ENCODE measurements at places on chromosomes 2 and 18.

- DNase-seq = no peak
These were observed 76.9 kb downstream of the WDSUB1 start for GRCh38 chr2:159209341-159210306.

DNA sequence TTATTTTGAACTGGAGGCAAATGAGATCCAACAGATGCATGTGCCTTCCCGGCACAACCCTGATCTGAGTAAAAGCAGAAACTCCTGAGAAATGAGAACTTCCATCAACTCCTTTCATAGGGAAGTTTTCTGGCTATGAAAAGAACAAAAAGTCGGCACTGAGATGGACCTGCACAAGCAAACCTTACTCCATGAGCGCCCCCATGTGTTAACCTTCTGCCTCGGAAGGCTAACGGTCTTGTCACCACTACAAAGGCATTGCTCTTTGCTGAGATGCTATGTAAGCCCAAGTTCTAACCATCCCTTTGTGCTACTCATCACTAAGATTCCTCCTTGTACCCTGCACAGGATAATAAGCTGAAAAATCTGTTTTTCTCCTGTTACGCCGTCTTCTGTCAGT, 57.3 kb upstream of the SULT1C3 start:
- peak; percentile 72 for DNase-seq

- no peak for DNase-seq
These were observed 1045.8 kb downstream of the CNTNAP5 start for GRCh38 chr2:125070726-125071505.

GRCh38 chr2:68839260-68839833, 31.9 kb downstream of the BMP10 start:
- peak; percentile 61 for DNase-seq

- DNase-seq = no peak
These were observed 125.8 kb downstream of the TMEFF2 start for GRCh38 chr2:192068966-192069365.

DNA sequence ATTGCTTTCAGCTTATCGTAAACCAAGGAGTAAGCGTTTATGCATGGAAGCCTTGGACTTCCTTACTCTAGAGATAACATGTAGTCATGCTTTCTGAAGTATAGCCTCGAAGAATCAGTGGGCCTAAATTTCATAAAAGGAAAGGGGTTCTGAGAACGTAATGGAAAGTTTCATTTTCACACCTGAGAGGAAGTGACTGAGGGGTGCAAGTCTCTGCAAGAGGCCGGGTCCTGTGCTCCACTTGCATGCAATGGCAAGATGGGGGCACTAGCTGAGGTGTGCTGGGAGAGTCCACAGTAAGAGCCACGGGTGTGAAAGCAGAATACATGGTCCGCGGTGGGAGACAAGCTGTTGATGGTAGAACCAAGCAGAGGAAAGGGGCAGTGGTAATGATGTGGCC, 36.5 kb upstream of the C1D start:
- DNase-seq = no peak

DNA sequence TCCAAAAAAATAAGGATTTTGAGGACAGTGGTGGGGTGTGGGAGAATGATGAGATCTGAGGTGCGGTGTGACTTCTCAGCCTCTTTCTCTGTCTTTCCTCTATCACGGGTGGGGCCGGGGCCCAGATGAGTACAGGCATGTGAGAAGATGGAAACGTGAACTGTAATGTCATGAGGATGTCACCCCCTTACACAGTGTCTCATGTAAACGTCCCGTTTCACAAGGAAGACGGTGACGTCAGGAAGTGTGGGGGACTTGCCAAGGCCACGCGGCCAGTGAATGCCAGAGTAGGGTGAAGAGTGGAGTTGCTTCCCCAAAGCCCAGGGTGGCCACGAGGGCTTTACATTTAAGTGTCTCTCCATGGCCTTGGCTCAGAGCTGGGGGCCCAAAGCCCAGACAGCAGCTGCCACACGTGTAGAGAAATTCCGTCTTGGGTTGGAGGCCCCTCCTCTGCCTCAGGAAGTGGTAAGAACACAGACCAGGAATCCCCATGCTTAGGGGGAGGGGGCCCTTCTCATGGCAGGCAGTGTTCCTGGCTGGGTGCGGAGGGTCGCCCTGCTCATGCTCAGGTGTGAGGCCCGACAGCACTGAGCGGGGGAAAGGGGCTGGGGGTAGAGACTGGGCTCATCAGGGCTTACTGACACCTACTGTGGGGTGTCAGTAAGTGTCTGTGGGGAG, 80.9 kb upstream of the SMAD7 start:
- DNase-seq = no peak

DNA sequence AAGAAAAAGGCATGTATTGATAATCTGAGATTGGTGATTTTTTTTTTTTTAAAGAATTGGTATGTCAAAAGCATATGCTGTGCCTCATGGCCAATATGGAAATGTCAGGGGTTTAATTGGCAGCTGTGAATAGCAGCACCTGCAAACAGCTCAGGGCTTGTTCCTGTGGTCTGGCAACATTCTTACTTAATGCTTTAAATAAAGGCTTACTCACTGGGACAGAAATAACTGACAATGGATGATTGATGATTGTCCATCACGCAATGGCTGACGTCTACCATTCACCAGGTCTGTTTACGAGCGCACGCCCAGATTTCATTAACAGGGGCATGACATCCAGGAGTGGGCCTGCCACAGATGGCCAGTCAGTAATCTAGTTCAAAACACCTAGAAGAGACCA, 66.7 kb downstream of the ETAA1 start:
- DNase-seq = peak; percentile 85

DNA sequence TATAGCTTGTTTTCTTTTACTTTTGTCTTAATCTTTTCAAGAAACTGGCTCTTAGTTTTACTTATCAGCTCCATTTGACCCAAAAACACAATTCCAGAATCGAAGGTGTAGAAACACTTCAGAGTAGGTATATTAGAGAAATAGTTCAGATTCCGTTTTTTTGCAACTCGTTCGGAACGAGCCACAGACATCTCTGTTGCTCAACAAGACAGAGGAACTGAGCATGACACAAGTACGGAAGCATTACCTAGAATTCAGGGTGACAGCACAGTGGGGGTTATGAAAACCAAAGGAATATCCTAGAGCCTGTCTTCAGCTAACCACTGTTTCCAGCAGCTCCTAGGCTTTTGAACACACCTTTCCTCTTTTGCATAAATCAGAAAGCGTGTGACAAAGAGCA, 5.0 kb downstream of the HRH4 start:
- DNase-seq = no peak

DNA sequence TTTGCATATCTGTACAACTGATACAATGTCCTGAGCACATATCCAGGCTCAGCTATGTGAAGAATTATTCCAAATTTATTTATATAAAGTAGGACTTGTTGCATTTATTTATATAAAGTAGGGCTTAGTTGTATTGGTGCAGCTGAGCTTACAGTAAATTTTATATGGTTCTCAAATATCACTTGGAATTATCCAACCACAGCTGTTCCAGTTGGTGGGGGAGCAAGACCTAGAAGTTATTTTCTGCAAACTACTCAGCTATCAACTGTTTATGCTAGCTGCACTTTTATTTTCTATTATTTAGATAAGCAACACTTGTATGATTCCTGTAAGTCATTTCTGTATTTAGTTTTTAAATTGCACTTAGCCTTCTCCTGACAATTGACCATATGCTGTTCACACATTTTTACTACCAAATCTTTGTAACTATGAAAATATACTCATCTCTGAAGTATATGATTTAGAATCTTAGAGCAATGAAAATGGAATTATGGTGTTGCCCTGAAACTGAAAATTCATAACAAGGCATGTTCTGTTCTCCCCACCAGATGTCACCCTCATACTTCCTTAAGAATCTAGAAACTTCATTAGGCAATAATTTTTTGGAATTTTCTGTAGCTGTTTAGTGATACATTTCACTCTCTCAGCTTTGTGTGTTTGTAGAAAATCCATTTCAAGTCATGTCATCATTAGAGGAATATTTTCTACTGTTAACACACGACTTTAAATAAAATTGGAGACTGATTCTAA, 157.0 kb upstream of the CBLN2 start:
- DNase-seq = peak; percentile 34

DNA sequence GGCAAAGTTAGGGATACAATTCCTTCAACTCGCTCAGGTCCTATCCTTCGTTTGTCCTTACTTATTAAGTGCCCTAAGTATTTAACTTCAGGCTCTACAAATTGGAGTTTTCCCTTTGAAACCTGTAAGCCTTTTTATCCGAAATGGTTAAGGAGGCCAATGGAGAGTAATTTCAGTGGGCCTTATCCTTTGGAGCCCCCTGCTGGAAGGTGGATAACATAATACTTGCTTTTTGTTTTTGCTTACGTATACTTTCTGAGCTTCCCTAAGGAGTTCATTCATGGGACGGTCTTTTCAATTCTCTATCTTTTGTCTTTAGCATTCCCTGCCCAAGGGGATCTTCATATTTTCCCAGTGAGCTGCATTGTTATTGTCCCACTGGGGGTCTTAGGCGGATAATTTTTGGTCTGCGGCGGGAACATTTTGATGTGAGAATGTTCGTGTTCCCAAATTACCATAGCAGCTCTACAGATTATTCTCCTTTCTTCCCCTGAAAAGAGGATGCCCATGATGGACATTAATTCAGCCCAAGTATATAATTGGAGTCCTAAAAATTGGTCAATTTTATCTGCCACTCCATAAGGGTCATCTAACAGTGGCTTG, 34.4 kb upstream of the TRAPPC8 start:
- DNase-seq = peak; percentile 78

GRCh38 chr2:23940718-23941620, 706 bp downstream of the UBXN2A start:
- DNase-seq = peak; percentile 73

- DNase-seq = no peak
These were observed 61.3 kb downstream of the NUP35 start for GRCh38 chr2:183185534-183185933.

GRCh38 chr2:108835040-108835439, 48.5 kb downstream of the CCDC138 start:
- DNase-seq = no peak

DNA sequence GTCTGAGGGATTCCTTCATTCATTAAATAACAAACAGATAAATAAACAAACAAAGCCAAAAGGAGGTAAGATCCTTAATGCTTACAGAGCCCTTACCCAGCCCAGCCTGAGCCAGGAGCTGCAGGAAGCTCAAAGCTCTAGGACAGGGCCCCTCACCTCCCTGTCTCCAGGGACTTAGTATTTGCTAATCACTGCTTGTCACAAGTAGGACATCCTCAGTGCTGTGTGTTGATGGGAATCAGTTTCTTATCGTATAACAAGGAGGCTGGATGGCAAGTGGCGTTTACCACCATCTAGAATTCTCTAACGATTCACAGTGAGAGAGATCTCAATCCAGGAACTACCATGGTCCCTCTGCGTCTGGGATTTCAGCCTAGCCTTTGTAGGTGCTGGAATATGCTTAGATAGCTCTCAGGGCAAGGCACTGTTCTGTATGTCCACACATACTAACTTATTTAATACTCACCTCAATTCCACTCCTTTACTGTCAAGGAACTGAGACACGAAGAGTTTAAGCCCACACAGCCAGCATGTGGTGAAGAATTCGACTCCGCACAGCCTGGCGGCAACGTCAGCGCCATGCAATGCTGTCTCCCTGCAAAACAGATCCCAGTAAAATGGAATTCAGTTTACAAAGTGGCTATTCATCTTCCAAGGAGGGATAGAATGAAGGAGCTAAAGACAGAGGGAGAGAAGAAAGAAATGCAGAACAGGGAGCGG, 164.8 kb downstream of the MYCN start:
- DNase-seq = no peak

- DNase-seq = no peak
These were observed 65.3 kb downstream of the OLA1 start for GRCh38 chr2:174183076-174183475.

GRCh38 chr2:104537116-104537515, 316.8 kb upstream of the POU3F3 start:
- DNase-seq = no peak

DNA sequence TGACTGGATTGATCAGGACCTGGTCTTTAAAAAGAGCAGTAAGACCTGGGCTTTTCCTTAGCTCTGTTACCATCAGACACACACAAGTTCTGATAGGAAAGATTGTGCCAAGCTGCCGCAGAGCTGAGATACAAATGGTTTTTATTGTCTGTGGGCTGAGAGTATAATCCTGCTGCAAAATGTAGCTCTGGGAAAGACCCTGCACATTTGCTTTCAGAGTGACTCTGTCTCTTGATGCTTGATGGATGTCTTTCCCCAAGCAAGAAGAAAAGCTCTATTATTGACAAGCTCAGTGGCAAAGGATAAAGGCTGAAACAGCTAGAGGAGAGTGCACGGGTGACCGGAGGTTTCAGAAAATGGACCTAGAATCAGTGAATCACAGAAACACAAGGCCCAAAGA, 95.3 kb upstream of the PARD3B start:
- DNase-seq = no peak

DNA sequence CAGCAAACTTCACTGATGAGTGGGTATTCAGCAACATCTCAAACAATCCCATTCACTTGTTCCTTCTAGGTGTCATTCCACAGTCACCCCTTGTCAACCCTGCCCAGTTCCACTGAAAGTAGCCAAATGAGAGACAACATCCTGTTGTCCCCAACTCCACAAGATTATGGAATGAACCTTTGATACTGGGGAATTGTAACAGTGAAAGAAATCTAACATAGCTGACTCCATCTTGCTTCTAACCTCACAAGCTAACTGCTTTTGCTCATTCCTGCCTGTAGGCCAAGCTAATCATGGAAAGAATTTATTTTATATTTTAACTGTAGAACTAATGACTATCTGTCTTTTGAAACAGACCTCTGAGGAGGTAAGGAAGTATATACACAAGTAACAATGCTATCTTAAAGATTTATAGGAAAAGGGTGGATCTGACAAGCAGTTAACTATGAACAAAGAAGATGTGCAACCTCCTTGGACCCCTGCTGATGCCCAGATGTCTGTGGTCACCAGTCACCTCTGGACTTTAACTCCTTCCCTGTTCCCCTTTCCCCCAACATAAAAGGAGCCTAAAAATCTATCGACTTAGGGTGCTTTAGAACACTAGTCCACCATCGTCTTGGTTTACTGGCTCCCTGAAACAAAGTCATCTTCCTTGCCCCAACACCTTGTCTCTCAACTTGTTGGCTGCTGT, 6.9 kb upstream of the ANXA4 start:
- no peak for DNase-seq

GRCh38 chr2:236674238-236674637, 104.6 kb downstream of the ACKR3 start:
- DNase-seq = no peak

GRCh38 chr18:42032447-42032846, 77.4 kb downstream of the PIK3C3 start:
- no peak for DNase-seq

GRCh38 chr2:12776521-12776961, 59.8 kb downstream of the TRIB2 start:
- no peak for DNase-seq

DNA sequence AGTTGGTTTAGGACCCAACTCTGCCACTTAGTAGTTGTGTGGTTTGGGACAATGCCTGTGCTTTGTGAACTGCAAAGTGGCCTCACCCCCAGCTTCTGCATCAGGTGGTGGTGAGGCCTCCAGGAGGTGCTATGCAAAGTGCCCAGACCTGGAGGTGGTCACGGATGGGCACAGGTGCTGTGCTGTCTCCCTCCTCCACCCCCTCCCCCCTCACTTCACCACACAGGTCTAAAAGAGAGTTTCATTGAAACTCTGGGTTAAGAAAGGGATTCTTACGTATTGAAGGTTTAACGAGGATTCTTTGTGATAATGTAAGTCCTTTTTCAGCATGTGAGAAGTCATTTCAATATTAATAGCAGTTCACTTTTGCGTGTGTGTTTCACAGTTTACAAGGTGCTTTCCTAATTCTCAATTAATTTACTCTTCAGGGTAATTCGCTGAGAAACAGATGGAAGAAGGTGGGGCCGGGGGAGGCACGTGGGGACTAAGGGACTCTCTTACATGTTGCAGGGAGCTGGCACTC, 369.9 kb downstream of the LPIN1 start:
- DNase-seq = no peak

Data from SK-MEL-5 (cell line).